ENCODE measurements at places on chromosomes 6 and 20. TPM values are rescaled to one million over a fixed set of nuclear protein-coding genes. Genes with fewer than 3 reads are reported as not detected.

Gene VAPB
- total RNA-seq = 10.1 TPM

Gene GPR6
- total RNA-seq = not detected

Gene REM1
- total RNA-seq = not detected

Gene BCLAF1
- total RNA-seq = 102 TPM

Gene C6orf58
- total RNA-seq = not detected

Gene CRISP3
- total RNA-seq = not detected

Gene HCK
- not detected for total RNA-seq

Gene PDE10A
- total RNA-seq = 10.0 TPM

Gene CLIC5
- 0.05 TPM for total RNA-seq

Gene C6orf141
- total RNA-seq = 28.1 TPM

Gene DLL1
- total RNA-seq = 10.7 TPM

Gene NKX2-2
- total RNA-seq = not detected

Gene NELFCD
- 49.2 TPM for total RNA-seq

Gene CYP24A1
- not detected for total RNA-seq

Gene CRISP2
- total RNA-seq = not detected

Gene PSORS1C1
- total RNA-seq = 1.8 TPM

Gene TUBB
- 878 TPM for total RNA-seq

Gene ULBP1
- 4.1 TPM for total RNA-seq

Gene KCNB1
- not detected for total RNA-seq

Gene LIN28B
- 0.06 TPM for total RNA-seq

Gene NUDT3
- total RNA-seq = 33.5 TPM

Gene SRMS
- not detected for total RNA-seq

Gene SAMD3
- 1.1 TPM for total RNA-seq

Gene IYD
- not detected for total RNA-seq

Gene HSP90AB1
- total RNA-seq = 1,001 TPM

Gene SLC4A11
- total RNA-seq = 10.9 TPM

Gene MAP7
- total RNA-seq = 0.82 TPM

Gene DYNLT2
- 0.48 TPM for total RNA-seq

Gene PPIL6
- total RNA-seq = 0.58 TPM
